NCI-H1417 (cell line): ENCODE measurements at places on chromosomes 2 and 18.
A peak's percentile ranks its signal among the peaks of the same experiment; 100 is the strongest.

GRCh38 chr2:222398446-222398885 lies 25.9 kb upstream of the SGPP2 start:
- DNase-seq = peak; percentile 75

DNA sequence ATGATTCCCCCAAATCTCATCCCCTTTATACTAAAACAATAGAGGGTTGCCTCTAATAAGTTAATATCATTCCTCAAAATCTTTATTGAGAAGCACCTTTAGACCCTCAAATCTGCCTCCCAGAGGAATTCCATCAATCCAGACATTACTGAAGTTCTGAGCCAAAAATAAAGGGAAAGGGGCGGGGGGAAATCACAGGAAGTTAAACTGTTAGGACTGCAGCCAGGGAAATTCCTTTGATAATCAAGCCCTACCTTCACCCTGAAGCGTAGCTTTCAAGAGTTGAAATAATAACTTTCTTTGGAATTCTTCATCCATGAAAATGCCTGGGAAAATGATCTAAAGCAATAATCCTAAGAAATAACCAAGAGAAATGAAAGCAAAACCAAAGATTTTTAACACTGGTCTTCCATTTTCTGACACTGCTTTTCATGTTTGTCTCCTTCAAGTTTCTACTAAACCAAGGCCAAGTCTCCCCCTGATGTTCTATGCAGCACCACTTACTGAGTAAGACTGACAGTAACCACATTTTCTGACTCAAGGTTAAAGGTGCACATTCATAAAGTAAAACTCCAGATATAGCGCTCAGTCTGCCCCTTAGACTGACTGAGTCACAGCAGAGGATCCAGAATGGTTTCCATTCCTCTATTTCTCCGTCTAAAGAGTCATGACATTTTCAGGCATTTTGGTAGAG lies 78.2 kb downstream of the TCF4 start:
- DNase-seq = no peak

DNA sequence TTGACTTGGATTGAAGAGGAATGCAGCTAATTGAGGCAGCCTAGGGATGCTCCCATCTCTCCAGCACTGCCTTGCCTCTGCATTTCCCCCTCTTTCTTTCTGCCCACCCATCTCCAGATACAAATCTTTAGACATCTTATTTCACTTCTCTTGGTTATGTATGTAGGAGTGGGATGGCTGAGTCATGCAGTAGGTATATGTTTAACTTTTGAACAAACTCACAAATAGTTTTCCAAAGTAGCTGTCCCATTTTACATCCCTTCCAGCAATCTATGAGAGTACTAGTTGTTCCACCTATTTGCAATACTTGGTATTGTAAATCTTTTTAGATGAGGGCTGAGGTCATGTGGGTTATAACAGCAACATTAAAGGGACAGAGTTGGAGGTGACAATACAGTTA lies 329.9 kb downstream of the DYSF start:
- DNase-seq = no peak

GRCh38 chr2:84458551-84459017 lies 496 bp downstream of the SUCLG1 start:
- no peak for DNase-seq

DNA sequence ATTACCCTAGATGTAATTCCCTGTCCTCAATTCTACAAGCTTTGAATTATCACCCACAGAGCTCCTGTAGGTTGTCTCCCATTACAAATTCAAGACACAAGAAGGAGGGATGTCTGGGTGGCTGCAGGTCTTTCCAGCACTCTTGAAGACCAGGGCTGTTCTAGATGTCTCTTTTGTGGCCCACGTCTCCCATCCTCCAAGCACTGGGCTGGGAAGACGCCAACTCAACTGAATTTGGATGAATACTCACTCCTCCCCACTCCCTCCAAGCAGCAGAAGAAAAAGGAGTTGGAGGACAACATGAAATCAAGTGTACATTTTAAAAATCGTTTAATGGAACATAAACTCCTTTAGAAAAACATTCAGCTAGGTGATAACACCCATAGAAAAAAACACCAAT lies 31.2 kb downstream of the SMAD7 start:
- DNase-seq = no peak

DNA sequence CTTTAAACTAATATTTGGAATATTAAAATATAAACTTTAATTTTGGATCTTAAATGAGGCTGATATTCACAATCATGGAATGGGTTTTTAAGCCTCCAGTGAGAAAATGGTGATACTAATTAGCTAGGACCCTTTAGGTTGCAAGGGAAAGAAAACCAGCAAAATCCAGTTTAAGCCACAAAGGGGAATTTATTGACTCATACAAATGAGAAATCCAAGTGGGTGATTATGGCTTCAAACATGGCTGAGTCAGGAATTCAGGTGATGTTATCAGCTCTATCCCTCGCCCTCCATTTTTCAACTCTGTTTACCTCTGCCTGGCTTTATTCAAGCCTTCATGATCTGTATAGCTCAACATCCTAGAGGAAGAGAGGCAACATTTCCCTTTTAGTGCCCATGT lies 75.3 kb upstream of the DLX2 start:
- no peak for DNase-seq

- no peak for DNase-seq
Measured at GRCh38 chr2:174605687-174606086, 8.1 kb upstream of the WIPF1 start.

- DNase-seq = peak; percentile 69
Measured at GRCh38 chr2:69721022-69721421, 20.9 kb upstream of the ANXA4 start.

DNA sequence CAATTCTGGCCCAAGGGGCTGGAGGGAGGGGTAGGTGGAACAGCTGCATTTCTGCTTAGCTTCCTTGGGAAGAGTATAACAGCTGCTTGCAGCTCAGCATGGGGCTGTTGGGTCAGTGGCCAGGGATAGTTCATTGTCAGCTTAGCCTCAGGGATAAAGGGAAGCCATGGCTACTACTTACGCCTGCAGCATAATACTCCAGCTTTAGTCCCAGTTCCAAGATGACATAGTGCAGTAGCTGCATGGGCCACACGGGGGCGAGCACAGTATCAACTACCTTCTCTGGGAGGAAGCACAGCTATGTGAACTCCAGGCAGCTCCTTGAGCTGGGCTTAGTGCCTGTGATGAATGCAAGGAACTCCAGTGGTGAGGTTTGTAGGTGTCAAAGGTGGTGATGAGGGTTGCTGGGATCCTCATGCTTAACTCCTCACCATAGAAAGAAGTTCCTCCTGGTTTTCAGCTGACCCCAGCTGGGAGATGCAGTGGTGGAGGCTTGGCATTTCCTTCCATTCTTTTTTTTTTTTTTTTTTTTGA lies 35.4 kb upstream of the RHOB start:
- DNase-seq = peak; percentile 51

DNA sequence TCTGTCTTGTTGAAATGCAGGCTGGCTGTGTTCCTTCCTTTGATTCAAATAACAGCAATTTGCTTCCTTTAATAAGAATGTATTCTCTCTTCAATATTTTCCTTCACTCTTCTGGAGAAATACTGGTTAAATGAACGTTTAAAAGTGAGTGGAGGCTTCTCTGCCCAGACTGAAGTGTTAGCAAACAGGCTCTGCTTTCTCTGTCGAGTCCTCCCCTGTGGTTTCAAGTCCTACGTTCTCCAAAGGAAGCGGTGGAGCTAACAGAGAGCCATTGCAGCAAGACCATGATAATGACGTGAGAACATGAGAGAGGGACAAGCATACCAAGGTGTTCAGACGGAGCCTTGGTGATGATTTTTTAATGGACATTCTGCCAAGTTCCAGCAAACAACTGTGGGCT lies 26.2 kb upstream of the PID1 start:
- DNase-seq = peak; percentile 13

- no peak for DNase-seq
Measured at GRCh38 chr2:232658217-232658785, 24.9 kb downstream of the EFHD1 start.

- peak; percentile 70 for DNase-seq
Measured at GRCh38 chr18:27605107-27605834, 420.2 kb upstream of the CHST9 start.

DNA sequence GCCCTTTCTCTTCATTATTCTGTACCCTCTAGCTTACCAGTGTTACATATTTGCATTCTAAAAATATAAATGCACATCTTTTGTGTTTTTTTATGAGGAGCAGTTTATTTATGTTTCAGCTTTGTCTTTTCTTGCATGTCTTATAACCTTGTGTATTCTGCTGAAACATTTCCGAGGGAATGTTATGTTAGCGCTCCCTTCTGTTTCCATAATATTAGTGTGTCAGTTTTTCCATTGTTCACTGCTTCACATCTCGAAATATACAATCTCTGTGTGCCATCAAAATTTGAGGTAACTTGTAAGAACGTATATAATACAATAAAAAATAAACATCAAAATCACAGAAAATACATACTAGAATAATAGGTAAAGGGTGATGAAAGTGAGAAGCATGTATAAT lies 153.3 kb downstream of the PKP4 start:
- no peak for DNase-seq

DNA sequence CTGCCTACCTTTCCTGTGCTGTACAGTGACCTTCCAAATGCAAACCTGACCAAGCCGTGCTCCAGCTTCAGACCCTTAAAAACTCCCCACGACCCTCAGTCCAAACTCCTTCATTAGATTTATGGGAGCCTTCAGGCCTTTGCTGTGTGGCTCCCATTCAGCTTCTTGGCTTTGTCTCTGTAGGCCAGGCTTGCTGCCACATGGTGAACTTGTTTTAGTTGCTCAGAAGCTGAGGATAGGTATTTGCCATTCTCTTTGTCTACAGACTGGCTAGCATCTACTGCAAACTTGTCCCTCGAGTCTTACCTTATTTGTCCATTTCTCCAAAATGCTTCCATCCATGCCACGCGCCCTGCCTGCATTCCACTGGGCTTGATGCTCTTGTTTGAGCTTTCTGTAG lies 49.1 kb downstream of the SOX11 start:
- DNase-seq = no peak
